ENCODE measurements at places on chromosomes 2 and 18.

DNA sequence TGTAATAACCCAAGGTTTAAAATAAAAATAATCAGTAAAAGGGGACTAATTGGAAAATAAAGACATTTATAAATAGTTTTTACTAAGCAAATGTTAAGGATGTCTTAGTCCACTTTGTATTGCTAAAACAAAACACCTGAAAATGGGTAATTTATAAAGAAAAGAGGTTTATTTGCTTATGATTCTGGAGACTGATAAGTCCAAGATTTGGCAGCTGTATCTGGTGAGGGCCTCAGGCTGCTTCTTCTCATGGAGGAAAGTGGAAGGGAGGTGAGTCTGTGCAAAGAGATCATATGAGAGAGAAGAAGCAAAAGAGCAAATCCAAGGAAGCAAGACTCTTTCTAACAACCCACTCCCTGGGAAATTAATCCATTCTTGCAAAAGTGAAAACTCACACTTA is 299.5 kb downstream of the DSC3 start:
- no peak for DNase-seq

- DNase-seq = no peak
Measured at GRCh38 chr18:44996261-44996660, 315.6 kb downstream of the SETBP1 start.

GRCh38 chr2:150911766-150912280 is 349.8 kb downstream of the RBM43 start:
- no peak for DNase-seq

DNA sequence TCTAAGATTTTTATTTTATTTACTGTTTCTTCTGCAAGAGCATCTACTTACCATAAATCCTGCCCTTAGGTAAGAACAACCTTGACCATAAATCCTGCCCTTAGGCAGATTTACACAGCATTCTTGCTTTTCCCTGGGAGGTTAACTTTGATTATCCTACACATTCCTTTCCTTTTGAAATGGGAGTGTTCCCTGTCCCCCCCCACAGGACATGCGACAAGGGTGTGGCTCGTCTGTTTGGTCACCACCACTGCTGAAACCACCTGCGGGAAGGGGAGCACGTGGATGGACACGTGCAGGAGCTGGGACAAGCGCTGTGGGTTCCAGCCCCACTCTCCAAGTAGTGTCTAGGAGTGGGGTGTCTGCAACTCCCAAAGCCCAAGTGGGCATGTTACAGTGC is 239.3 kb upstream of the SP5 start:
- no peak for DNase-seq

GRCh38 chr2:37794717-37795116 is 123.3 kb upstream of the CDC42EP3 start:
- no peak for DNase-seq

- DNase-seq = no peak
Measured at GRCh38 chr2:100004959-100005387, 137.4 kb downstream of the AFF3 start.

- DNase-seq = no peak
Measured at GRCh38 chr2:219165058-219165911, 4.5 kb downstream of the SLC23A3 start.

DNA sequence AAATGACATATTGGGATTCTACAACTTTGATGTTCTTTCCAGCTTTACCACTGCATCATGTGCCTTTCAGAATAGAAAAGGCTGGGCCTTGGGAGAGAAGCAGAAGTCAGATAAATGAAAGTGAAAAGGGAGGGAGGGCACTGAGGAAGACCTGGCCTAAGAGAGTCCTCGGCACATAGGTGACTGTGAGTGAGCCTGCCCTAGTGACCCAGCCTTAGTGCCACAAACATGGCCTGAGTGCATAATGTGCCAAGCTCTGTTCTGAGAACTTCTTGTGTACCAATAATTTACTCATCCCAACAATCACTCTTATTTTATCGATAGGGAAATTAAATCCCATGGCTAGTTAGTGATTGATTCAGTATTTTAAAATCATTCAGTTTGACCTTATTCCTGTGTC is 436.6 kb downstream of the LRP1B start:
- no peak for DNase-seq

DNA sequence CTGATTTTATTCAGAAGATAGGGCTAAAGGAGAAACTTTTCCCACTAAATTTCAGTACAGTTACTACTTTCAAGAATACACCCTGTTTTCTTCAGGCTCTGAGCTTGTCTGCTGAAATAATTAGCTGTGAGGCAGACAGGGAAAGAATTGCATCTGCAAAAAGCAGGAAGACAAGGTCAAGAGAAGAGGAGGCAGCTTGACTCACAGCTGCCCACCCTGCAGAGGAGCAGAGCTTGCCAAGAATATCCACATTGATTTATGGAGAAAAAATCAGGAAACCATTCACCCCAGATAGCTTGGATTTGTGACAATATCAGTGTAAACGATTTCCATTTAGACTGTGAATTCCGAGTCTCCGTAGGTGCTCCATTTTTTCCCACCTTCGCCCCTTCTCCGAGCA is 49.0 kb downstream of the ACTR2 start:
- no peak for DNase-seq

- DNase-seq = peak; percentile 24
Measured at GRCh38 chr2:172972005-172972619, 103.5 kb upstream of the MAP3K20 start.

GRCh38 chr18:66013969-66014368 is 263.2 kb downstream of the CDH7 start:
- no peak for DNase-seq

DNA sequence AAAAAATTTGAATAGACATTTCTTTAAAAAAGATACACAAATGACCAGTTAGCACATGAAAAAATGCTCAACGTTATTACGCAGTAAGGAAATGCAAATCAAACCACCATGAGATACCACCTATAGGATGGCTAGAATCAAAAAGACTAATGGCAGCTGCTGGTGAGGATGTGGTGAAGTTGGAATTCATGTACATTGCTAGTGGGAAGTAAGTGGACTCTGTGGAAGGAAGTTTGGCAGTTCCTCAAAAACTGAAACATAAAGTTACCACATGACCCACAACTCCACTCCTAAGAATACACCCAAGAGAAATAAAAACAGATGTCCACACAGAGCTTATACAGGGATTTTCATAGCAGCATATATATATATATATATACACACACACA is 51.2 kb downstream of the MBP start:
- DNase-seq = no peak

DNA sequence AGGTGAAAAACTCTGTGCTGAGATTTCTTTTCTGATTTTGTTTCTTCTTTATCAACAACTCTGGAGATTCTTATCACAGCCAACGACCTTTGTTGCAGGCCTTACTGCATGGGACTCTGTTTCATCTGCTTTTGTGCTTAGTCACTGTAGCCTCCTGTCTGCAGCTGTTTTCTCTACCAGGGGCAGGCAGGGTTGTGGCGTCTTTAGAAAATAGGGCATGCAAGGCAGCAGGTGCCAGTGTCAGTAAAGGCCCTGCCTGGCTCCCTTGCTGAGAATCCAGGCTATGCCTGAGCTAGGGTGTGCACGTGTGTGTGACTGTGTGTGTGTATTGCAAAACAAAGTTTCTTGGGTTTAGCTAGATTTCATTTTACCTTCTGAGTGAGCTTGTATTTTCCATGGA is 14.6 kb upstream of the SLC9A2 start:
- no peak for DNase-seq

DNA sequence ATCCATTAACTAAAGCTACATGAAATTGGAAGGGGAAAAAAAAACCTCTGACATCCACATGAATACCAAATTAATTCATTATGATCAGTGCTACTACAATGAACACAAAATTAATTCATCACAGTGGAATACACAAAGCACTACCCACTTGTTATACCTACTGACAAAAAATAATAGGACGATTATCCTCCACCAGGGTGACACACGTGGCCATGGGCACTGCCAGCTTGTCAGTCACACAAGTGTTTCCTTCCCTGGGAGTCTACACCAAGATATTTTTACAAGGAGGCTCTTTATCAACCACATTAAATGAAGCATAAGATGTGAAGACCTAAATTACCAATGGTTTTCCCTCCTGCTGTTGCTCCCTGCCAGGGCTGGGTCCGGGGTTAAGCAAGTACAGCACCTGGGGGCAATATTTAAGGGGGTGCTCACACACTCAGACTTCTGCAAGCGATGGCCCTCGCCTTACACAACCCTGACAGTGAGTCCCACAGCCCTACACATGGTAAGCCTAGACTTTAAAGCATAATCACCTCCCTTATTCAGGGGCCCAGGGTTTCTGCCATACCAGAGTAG is 90.1 kb downstream of the TCF4 start:
- no peak for DNase-seq

DNA sequence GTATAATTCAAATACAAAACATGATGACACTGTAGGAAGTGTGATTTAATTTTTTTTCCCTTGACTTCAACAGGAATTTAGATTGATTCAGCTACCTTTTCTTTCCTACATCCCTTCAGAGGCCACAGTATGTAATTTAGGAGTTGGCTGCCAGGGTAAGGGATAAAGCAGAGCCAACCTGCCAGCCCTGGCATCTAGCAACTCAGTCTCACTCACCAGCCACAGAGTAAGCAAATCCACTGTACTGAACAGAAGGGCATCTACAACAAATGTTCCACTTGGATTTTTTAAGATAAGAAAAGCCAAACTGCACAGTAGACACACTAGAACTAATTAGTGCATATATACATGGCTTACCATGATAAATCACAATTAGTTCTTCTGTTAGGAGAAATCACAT is 54.3 kb upstream of the PEX13 start:
- no peak for DNase-seq

GRCh38 chr18:46134920-46135675 is 30.9 kb downstream of the HAUS1 start:
- DNase-seq = no peak

DNA sequence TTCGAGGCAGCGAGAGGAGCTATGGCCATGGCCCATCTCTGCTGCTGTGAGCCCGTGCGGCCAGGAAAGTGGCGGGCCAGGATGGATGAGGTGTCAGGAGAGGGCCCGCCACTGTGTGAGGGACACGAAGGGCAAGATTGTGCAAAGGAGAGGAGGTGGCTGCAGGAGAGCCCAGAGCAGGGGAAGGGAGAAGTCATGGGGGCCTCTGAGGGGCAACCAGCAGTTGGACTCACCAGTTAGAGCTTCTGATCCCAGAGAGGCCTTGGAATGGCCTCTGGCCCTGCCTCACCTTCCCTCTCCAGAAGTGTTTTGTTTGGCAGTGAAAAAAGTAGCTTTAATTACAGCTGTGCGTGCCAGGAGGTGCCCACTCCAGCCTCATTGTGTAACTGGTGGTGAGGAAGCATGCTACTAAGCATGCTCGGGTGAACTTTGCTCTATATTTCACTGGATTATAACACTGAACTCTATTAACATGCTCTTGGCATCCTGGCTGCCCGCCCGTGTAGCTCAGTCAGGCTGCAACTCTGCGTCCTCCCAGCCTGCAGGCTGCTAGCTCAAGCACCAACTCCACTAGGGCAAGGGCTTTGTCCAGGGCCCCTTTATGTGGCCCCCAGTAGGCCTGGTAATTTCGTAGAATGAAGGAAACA is 34.2 kb downstream of the IMPA2 start:
- no peak for DNase-seq

GRCh38 chr2:86783615-86784339 is 6.9 kb downstream of the CD8A start:
- DNase-seq = no peak

GRCh38 chr2:160418398-160418765 is 75.2 kb downstream of the RBMS1 start:
- DNase-seq = no peak

DNA sequence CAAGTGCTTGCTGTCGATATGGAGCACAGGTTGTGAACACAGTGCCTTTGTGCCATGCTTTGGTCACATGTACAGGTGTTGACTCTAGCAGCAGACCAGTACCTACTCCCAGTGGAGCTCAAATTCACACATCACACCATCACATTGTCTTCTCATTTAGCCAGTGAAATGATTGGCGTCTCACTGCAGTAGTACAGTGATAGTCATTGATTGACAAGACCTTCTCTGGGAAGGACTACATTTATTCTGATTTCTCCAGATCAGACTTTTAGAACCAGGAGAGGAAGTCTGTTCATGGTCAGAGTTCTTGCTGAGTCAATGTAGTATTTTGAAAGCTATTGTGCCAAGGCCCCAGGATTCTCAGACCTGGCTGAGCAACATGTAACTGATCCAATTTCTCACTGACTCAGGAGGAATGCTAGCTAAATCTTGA is 75.2 kb downstream of the FMNL2 start:
- no peak for DNase-seq

DNA sequence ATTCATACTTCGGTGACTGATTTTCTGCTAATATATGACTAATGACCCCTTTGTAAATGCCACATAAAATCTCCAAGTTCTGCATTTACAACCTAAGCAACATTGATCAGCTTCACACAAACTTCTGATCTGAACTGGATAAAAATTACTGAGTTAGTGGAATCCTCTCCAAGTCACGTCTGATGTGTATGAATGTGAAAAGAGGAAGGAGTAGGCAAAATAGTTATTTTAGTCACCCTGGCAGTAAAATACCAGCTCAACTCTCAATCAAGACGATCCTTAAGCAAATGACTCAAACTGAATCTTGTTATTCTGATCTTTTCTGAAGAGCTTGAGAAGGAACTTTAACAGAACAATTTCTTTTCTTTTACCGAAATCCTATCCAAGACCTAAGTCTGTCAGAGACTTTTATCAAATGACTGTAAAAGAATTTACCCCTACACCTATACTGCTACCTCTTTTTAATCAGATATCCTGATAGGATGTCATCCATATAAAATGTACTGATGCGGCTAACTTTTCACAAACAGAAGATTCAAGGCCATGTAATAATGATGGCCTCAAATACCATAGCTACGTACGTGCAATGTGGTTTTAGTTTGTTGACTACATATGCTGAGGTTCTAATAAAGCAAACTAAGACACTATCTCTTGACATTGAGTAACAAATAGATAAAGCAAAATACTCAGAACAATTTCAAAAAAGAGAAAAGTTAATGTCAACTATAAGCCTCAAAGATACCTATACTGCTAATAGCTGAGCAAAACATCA is 23.7 kb downstream of the CUL3 start:
- no peak for DNase-seq

- no peak for DNase-seq
Measured at GRCh38 chr2:21423854-21424253, 300.1 kb downstream of the TDRD15 start.

GRCh38 chr2:50953021-50953420 is 78.9 kb downstream of the NRXN1 start:
- no peak for DNase-seq

DNA sequence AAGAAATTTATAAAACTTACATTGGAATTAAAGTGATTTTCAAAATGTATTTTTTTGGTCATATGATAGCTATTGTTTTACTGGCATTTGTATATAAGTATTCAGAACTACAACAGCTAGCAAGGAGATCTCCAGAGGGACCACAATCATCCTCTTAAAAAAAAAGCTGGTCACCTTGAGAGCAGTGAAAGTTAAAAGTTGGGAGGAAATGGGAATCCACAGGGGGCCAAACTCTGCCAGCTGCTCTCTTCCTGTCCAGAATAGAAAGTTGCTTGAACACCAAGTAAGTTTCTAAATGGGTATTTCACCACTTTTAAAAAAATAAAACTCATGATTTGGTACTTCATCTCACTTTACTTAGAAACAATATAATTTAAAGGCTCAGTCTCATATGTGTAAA is 1025.1 kb downstream of the LRP1B start:
- no peak for DNase-seq

GRCh38 chr2:135999899-136000298 is 14.5 kb upstream of the DARS1 start:
- no peak for DNase-seq

GRCh38 chr2:23159746-23160405 is 225.1 kb upstream of the KLHL29 start:
- DNase-seq = no peak

GRCh38 chr2:1153920-1154319 is 203.3 kb downstream of the SNTG2 start:
- DNase-seq = no peak

- no peak for DNase-seq
Measured at GRCh38 chr18:10707294-10707693, 181.5 kb downstream of the NAPG start.
